H7 (cell line): ENCODE measurements at places on chromosomes 12 and 14. TPM values are rescaled to one million over a fixed set of nuclear protein-coding genes. Genes with fewer than 3 reads are reported as not detected.

The CPNE6 gene
- 0.04 TPM in 1 of 2 replicates, not detected in the other for total RNA-seq

The CD163L1 gene
- 0.17 and 0.22 TPM in 2 replicates for total RNA-seq

The TRMT61A gene
- 13.4 and 14.1 TPM in 2 replicates for total RNA-seq

The DPY19L2 gene
- total RNA-seq = 1.3 and 1.7 TPM in 2 replicates

The MUCL1 gene
- total RNA-seq = not detected in 2 replicates

The KLRG1 gene
- 3.2 and 3.8 TPM in 2 replicates for total RNA-seq

The RERG gene
- not detected in 2 replicates for total RNA-seq

The HNRNPC gene
- 1,394 and 2,138 TPM in 2 replicates for total RNA-seq

The NID2 gene
- 5.1 and 9.6 TPM in 2 replicates for total RNA-seq

The LALBA gene
- not detected in 2 replicates for total RNA-seq
